CD4-positive, alpha-beta T cell treated with Interleukin-6 at 100 ng/mL for 8 hours (primary cell): ENCODE measurements at places on chromosomes 7 and 10.

DNA sequence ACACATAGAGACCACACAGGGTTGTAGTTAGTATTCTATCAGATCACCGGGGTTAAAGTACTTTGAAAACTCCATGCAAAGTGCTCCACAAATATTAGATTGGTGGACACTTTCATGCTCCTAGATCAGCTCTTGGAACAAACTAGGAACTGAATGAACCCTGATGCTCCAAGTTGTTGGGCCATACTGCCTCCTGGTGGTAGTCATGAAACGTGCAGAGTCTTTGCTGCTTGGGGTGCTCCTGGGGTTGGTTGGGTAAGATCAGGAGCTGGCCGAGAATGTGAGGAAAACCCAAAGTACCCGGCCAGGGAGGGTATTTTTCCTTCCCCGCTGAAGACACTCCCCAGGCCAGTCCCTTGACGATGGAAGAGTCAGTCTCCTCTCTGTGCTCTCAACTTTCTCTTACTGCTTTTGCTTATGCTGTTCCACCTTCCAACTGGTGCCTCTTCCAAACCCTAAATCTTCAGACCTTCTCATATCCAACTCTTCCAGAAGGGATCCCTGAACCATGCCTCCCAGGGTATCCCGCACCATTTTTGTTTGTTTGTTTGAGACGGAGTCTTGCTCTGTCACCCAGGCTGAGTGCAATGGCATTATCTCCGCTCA, 918 bp upstream of the RPEL1 start:
- DNase-seq: peak; percentile 58

DNA sequence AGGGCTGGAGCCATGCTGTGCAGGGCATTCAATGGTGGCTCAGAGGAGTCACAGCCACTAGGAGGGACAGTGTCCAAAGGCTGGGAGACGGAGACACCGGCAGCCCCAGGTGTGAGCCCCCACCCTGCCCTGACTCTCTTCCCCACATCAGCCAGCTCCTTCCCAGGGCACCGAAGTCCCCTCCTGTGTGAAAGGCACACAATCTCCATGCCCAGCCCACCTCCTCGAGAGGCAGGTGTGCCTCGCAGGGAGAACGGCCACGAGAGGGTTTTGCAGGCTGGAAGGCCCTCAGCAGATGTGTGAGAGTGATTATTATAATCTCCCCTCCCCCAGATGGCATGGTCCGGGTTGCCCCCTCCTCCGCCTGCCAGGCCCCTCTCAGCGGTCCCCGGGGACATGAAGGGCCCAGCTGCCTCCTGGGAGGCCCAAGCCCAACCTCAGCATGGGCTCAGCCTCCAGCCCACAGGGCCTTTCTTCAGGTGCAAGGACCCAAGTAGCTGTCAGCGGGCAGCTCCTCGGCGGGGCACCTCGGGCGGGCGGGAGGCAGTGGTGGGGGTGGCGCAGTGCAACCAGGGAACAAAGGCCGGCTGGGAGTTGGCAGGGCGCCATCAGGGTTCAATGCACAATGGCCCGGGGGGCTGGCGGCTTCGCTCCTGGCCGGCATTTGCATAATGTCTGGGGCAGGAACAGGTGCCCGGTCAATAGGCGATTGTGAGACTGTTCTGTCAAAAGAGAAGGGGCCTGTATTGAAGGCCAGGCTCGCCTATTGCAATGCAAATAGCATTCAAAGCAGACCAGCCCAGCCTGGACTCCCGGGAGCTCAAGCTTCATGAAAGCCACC, 155.3 kb upstream of the ZMIZ1 start:
- DNase-seq: no peak

- no peak for DNase-seq
Observed at GRCh38 chr7:90173127-90173844, 19.0 kb downstream of the STEAP1 start.

DNA sequence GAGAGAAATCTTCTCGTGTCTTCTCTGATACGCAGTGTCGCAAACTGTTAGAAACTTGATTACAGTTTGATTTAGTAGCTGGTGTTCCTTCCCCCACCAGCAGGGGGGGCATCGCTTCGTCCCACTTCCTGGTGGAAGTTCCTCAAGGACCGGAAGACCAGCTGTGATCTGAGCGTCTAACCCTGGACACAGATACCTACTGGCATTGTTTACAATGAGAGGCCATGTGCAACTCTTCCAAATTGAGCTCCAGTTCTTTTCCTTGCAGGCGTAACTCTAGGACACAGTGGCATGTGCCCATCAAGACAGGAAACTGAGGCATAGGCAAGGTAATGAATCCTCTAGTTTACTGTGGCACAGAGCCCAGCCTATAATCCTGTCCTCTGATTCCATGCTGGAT, 219.0 kb downstream of the CCDC3 start:
- no peak for DNase-seq

DNA sequence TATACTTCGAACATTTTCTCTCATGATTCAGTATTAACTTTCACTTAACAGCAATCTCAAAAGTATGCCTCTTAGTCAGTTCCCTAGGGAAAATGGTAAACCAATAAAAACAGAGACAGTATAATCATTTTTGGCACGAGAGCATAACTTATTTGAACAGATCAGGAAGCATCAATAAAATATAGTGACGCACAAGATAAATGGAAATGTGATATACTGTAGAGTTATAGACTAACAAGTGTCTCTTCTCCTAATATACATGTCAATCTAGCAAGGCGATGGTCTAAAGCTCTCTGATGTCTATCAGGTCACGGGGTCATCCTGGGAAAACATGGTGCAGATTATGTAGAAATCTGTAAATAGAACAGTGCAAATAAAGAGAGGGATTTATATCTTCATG, 131.6 kb downstream of the HGF start:
- DNase-seq: no peak
